Iris pigment epithelial cell (primary cell): ENCODE measurements at places on chromosomes 16 and 17.
A peak's percentile ranks its signal among the peaks of the same experiment; 100 is the strongest.

DNA sequence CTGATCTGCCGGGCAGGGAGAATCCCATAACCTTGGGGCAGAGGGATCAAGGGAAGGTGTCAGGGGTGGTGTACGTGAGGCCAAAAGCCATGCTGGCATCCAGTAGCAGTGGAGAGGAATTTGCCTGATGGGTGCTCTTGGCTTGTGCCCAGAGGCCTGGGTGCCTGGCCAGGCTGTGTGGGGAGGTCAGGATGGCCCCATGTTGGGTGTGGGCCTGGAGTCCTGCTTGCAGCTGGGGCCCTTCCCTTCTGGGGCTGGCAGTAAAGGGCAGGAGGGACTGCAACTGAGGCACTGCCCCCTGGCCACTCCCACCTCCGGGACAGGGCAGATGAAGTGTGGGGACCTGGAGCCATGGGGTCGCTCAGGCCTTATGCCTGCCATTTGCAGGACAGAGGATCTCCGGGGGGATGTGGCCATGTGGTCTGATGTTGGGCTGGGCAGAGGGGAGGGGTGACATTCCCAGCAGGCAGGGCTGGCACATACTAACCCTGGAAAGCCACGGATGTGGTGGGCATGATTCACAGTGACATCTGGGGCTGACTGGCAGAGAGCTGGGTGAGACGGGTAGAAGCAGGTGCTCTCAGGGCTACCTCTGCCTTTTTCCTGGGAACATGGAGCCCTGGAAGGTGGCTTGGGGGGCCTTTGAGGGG lies 3.5 kb downstream of the FMNL1 start:
- DNase-seq, result no peak

DNA sequence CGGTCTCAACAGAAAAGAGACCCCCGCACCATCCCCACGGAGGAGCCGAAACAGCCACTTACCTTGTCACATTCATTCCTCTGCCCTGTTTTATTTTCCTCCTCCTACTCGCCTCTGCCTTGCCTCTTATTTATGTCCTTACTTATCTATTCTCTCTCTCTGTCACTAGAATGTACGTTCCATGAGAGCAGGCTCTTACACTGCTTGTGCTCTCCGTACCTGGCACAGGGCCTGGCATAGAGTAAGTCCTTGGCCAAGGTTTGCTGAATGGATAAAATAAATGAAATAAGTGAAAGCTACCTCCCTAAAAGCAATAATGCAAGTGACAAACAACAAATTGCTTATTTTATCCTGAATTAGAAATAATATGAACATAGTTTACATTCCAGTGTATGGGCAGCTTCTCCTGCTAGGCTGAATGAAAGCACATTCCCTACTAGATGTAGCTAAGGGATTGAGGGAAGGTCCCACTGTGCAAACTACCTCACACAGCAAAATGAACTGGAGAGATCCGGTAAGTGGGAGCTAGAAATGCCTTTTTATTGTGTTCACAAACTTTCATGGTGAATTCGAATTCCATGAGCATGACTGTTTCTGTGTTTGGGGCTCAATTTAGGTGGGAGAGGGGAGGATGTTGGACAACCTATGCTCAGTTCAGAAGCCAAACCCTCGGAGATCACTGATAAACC lies 173.1 kb downstream of the PARN start:
- DNase-seq, result peak; percentile 21

- peak; percentile 83 for DNase-seq
These were observed at the start of gene TEKT3 for GRCh38 chr17:15341385-15341849. Gene TEKT3 (minus strand): TSS chr17:15341597. CDS start chr17:15331585, 10,012 bp downstream.

GRCh38 chr16:89174877-89175276 lies 3.3 kb downstream of the CDH15 start:
- no peak for DNase-seq

- DNase-seq, result no peak
These were observed 52.4 kb upstream of the ALOX12 start for GRCh38 chr17:6943406-6943805.

- no peak for DNase-seq
These were observed 3.8 kb downstream of the TBX21 start for GRCh38 chr17:47736501-47737495.

GRCh38 chr16:88593489-88593888 lies 23.3 kb downstream of the ZC3H18 start:
- DNase-seq, result no peak

GRCh38 chr17:77354670-77355455 lies 214.1 kb downstream of the SEC14L1 start:
- DNase-seq, result peak; percentile 95

DNA sequence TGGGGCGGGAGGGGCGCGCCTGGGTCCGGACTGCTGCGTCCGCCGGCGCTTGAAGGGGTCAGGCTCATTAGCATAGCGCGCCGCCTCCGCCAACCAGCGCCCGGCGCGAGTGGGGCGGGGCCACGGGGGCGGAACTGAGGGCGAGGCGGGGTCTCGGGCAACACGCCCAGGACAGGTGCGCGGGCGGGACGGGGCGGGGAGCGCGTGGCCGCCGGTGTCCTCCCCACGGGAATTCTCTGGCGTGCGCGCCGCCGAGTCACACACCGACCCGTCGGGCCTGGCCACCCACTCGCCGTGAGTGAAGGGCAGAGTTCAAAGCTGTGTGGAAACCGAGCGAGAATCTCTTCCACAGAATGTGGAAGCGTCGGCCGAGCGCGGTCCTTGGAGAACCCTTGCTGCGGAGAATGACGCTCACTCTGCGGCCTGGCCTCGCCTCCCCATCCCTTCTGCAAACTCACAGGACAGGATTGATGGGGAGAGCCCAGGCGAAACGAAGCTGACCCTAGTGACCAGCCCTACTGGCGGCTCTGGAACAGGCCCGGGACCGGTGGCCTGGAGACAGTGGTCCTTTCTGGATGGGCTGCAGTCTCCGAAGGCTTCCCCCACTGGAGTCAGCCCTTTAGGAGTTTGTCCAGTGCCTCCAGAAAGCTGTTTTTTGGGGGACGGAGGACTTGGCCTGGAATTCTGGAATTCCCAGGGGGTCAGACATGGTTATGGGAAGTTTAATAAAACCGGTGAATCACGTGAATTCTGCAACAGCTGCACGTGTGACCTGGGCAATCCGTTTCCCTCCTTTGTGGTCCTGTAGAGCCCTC lies at the start of gene SNAI3:
TSS of gene SNAI3 (minus strand) at position 69 of the 815 bp plus-strand sequence. CDS start 101 bp downstream, outside the sequence.
- DNase-seq, result peak; percentile 54

DNA sequence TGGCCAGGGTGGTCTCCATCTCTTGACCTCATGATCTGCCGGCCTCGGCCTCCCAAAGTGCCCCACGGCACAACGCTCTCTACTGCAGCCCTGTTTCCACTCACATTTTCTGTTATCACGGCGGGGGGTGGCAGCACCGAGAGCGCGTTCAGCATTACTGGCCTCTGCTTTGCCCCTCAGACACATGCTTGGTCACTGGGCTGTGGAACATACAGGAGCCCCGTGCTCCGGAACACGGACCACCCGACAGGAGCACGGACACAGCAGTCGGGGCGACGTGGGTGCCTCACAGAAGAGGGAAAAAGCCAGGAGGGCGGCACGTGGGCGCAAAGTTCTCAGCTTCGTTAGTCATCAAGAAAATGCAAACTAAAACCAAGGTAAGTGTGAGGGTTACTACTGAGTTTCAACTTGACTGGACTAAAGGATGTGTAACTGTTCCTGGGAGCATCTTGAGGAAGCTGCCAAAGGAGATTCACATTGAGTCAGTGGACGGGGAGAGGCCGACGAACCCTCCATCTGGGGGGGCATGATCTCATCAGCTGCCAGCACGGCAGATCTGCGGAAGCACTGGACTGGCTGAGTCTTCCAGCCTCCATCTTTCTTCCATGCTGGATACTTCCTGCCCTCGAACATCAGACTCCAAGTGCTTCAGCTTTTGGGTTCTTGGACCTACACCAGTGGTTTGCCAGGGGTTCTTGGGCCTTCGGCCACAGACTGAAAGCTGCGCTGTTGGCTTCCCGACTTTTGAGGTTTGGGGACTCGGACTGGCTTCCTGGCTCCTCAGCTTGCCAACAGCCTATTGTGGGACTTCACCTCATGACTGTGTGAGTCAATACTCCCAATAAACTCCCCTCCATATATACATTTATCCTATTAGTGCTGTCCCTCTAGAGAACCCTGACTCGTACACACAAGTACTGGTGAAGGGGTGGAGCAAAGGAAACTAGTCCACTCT lies 106.8 kb downstream of the ZNF778 start:
- DNase-seq, result peak; percentile 96

- DNase-seq, result no peak
These were observed 18.2 kb downstream of the HEATR6 start for GRCh38 chr17:60060474-60060873.

DNA sequence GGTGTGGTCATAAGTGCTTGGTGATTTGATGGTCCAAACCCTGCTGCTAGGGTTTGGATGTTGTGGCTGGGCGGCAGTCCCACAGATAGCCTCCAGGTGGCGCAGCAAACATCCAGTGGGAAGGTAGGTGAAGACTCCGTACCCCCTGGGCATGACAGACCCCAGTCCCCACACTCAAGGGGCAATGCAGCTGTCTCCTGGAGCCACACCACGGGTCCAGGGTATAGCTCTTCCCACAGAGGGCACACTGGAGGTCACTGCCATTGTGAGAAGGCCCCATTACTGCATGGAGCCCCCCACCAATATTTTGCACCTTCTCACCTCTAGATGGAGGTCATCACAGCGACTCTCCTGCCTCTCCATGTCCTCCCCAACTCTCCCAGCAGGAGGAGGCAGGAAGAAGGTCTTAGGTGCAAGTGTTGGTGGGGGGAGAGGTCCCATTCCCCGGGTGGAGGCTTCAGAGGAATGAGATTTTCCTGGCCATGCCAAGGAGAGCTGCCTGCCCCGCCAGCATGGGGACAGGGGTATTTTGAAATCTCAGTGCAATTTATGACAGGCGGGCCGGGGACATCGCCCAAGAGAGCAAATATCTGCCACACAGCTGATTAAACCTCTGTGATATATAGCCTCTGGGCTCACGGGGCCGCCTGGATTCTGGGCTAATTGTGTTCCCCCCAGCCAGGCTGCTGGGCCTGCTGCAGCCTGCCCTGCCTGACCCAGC lies 17.1 kb upstream of the C17orf113 start:
- DNase-seq, result peak; percentile 36

DNA sequence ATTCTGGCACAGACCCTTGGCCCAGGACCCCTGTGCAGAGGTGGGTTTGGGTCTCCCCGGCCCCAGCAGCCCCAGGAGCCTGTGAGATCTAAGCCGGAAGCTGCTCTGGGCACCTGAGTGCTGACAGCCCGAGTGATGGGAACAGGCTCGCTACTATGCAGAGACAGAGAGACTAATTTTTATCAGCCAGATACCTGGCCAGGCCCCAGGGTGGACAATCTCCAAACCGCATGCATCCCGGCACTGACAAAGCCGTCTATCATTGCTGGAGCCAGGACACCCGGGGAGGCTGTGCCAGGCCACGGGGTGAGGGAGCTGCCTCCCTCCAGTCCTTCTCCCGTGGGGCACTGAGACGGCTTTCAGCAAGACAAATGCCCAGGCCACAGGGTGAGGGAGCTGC lies 25.0 kb downstream of the CBFA2T3 start:
- no peak for DNase-seq

GRCh38 chr17:66971730-66972441 lies 7.4 kb downstream of the CACNG4 start:
- DNase-seq, result no peak

GRCh38 chr16:57699481-57699880 lies 4.9 kb downstream of the DRC7 start:
- no peak for DNase-seq

GRCh38 chr17:39569126-39569525 lies 38.6 kb downstream of the NEUROD2 start:
- no peak for DNase-seq

DNA sequence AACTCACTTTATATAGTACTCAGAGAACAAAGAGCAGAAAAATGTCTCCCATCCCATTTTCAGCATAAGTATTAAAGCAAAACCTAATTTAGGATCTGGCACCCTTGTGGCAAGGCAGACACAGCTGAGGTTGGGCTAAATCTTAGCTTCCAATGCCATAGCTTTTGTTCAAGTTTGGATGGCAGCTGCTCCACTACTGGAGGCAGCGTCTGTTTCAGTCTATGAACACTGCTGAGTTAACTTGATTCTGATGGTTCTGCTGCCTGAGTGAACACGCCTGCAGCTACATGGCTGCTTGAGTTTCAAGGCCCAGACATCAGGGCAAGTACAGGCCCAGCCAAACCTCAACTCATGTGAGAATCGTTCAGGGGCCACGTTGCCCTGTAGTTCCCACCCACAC lies 178.2 kb upstream of the RPH3AL start:
- no peak for DNase-seq

DNA sequence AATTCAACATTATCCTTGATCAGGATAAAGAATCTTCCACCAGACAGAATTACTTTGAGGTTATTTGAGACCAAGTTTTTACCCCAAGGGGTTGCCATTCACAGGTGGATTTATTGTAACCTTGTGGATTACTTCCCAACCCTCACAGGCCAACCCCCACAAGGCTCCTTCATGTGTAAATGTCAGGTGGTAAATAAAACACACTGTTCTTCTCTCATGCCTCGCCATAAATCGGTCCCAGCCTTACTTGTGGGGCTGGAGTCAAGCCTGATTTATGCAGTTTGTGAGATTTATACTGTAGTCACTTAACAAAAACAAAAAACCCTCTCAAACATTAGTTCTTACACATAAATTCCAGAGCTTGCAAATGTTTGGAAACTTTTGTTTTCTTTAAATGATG lies 98.6 kb upstream of the IRX3 start:
- no peak for DNase-seq

GRCh38 chr17:33137426-33137825 lies 145.8 kb downstream of the SPACA3 start:
- no peak for DNase-seq

- DNase-seq, result no peak
These were observed 6.6 kb downstream of the PLEKHH3 start for GRCh38 chr17:42669977-42670788.

GRCh38 chr16:17258077-17258599 lies 212.6 kb downstream of the XYLT1 start:
- no peak for DNase-seq

- DNase-seq, result no peak
These were observed 269.5 kb downstream of the MAP2K4 start for GRCh38 chr17:12290207-12290606.

DNA sequence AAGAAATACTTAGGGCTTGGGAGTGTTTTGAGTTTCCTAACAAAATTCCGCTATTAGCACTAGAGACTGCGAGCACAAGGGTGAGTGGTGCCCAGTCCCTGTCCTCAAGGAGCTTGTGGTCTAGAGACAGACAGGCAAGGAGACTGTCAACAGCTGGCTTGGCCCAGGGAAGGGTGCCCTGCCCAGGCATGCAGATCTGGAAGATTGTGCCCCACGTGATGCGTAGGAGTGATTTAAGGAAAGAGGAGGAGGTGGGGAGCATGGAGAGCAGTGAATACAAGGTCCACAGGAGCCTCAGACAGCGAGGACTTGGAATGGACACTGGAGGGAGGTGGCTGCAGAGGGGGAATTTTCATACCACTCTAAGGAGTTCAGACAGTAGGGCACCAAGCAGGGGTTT lies 25.0 kb downstream of the SCPEP1 start:
- DNase-seq, result no peak

- no peak for DNase-seq
These were observed 79.5 kb downstream of the SLC6A2 start for GRCh38 chr16:55735120-55735781.

- no peak for DNase-seq
These were observed 5.6 kb downstream of the DECR2 start for GRCh38 chr16:407253-407652.

GRCh38 chr17:8916466-8916865 lies 49.0 kb upstream of the PIK3R6 start:
- no peak for DNase-seq

GRCh38 chr17:13595599-13595899 lies 6.2 kb downstream of the HS3ST3A1 start:
- DNase-seq, result no peak

- peak; percentile 53 for DNase-seq
These were observed 8.0 kb downstream of the FLYWCH1 start for GRCh38 chr16:2919511-2920255.

GRCh38 chr17:18084256-18084655 lies 3.5 kb upstream of the DRG2 start:
- no peak for DNase-seq

GRCh38 chr16:17013038-17013437 lies 457.7 kb downstream of the XYLT1 start:
- DNase-seq, result no peak
